CD4-positive, alpha-beta memory T cell (primary cell): ENCODE measurements at places on chromosomes 2 and 18. TPM values are rescaled to one million over a fixed set of nuclear protein-coding genes. Genes with fewer than 3 reads are reported as not detected.
A peak's percentile ranks its signal among the peaks of the same experiment; 100 is the strongest.

Gene CCDC150
- 0.44 TPM for total RNA-seq

Gene SLC9A2
- not detected for total RNA-seq

Gene PPP1R1C
- not detected for total RNA-seq

GRCh38 chr2:206378835-206379234, 64.5 kb upstream of the ADAM23 start:
- no peak overlapping the region for H3K4me3 ChIP-seq
- H3K27ac ChIP-seq: no peak overlapping the region
- H3K4me1 ChIP-seq: no peaks in the 10 kb centered on the region
- no peak for DNase-seq
- H3K36me3 ChIP-seq: no peaks in the 10 kb centered on the region
- H3K27me3 ChIP-seq: no peaks in the 10 kb centered on the region

GRCh38 chr2:191187105-191187829, 36.5 kb upstream of the STAT4 start:
- no peaks in the 10 kb centered on the region for H3K36me3 ChIP-seq
- H3K4me1 ChIP-seq: peaks cover 17% of the 10 kb centered on the region
- no peaks in the 10 kb centered on the region for H3K27me3 ChIP-seq
- no peak overlapping the region for H3K4me3 ChIP-seq

DNA sequence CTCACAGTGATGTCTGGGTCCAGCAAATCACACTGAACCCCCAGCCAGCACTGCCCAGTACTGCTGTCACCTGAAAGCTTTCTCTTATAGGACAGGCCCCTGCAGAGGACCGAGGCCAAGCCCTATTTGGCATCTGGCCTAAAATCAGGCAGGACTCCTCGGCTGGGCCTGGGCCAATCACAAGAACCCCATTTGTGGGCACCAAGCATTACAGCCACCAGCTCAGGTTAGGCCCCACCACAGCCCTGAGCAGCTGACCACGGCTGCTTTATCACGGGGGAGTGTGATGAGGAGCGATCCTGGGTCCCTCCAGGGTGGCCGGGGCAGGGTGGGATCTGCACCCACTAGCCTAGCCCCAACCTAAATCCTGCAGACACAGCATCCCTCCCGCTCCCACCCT, 8.2 kb downstream of the BIN1 start:
- H3K27me3 ChIP-seq: no peaks in the 10 kb centered on the region
- no peaks in the 10 kb centered on the region for H3K4me1 ChIP-seq
- no peak for DNase-seq
- no peaks in the 10 kb centered on the region for H3K36me3 ChIP-seq
- no peak overlapping the region for H3K27ac ChIP-seq

GRCh38 chr2:46923041-46923528, 7.5 kb upstream of the MCFD2 start:
- no peak overlapping the region for H3K27ac ChIP-seq
- H3K4me1 ChIP-seq: peaks cover 17% of the 10 kb centered on the region
- no peaks in the 10 kb centered on the region for H3K36me3 ChIP-seq
- DNase-seq: no peak

DNA sequence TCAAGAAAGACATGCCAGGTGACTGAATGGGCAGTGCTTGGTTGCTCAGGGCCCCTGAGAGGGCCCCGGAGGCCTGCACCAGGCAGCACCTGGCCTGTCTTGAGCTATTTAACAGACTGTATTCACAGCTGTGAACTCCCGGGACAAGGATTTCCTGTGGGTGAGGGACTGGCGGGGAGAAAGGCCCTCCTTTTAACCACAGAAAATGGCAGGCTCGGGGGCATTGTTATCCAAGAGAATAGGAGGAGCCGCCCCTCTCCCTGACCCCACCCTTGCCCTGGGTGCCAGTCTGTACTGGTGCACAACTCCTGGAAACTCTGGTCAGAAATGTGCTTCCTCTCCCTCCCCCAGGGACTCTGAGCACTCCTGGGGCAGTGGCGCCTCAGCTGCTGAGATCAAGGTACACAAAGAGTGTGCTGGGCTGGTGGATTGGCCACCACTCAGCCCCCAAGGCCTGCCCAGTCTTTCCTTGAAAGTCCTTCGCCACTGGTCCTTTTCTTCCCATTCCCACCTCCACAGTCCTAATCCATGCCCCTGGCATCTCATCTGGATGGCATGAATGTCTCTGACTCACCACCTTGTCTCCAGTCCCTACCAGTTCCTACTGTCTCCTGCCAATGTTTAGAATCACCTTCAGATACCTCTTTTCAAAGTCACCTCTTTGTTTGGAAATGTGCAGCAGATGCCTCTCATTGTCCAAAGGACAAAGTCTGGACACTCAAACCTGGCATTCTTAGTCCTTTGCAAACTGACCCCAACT, 19.6 kb upstream of the EPAS1 start:
- H3K27ac ChIP-seq: no peak overlapping the region
- no peaks in the 10 kb centered on the region for H3K4me1 ChIP-seq
- no peaks in the 10 kb centered on the region for H3K36me3 ChIP-seq
- no peak overlapping the region for H3K4me3 ChIP-seq
- DNase-seq: no peak

DNA sequence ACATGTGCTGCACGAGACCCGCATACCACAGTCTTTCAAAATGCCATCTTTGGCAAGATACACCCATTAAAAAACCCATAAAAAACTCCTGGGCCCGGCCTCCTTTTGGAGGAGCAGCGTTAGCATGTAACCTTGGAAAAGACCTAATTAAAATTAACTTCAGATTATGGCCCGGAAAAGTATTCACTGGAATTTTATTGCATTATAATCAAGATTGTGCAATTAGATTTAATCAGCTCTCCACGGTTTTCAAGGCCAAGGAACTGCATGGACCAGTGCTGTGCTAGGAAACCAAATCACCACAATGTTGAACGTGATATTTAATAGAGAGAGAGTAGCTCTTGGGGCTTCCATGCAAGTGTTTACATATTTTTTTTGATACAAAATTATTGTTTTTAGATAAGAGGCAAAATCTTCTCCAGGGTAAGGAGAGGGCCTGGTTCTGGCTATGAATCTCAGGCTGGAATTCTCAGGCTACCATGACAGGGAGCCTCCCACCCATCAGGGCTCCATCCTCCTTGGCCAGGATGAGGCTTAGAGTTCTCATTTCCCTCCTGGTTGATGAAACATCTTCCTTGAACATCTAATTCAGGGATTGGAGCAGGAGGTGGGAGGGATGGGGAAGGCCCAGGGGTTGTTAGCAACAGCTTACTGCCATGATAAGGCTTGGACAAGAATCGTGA, 82.0 kb upstream of the TTC39C start:
- DNase-seq: no peak
- no peak overlapping the region for H3K27ac ChIP-seq
- no peak overlapping the region for H3K4me3 ChIP-seq
- no peaks in the 10 kb centered on the region for H3K27me3 ChIP-seq

DNA sequence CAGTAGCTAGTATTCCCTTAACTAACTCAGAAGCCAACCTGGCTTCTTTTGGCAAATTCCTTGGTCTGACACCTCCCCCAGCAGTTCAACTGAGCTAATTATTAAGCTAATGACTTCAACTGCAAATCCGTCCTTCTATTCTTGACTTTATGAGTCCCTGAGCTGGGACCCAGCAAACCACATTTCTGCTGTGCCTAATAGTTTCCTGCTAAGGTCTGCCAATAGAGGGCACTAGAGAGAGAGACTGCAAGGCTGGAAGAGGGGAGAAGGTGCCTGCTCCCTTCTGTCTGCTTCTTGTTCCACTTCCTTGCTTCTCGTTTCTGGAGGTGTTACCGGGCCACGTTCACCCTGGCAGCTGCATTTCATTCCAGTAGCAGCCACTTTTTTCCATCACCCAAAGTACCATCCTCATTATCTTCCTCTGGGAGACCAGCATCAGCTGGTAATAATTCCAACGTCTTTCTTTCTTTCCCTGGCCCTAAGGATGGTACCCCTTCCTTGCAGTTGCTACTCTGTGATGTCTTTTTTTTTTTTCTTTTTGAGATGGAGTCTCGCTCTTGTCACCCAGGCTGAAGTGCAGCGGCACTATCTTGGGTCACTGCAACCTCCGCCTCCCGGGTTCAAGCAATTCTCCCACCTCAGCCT, 352.0 kb downstream of the TNS1 start:
- no peaks in the 10 kb centered on the region for H3K27me3 ChIP-seq
- H3K4me1 ChIP-seq: no peaks in the 10 kb centered on the region
- no peak overlapping the region for H3K27ac ChIP-seq
- H3K36me3 ChIP-seq: no peaks in the 10 kb centered on the region
- peak; percentile 12 for DNase-seq

DNA sequence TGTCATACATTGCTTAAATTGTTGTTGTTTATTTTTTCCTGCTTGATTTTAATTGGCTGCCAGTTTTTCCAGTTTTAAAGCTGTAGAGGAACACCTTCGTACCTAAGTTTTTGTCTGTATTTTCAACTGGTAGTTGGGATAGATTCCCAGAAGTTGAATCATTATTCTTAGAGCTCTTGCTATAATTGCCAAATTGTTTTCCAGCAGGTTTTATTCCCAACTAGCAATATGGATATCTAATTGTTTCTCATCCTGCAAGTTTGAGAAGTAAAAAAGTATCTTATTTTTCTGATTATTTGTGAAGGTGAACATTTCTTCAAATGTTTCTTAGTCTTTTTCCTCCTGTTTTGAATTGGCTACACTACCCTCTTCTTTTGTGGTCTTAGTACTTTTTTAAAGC, 6.7 kb downstream of the SMARCAL1 start:
- no peak overlapping the region for H3K4me3 ChIP-seq
- no peak overlapping the region for H3K27ac ChIP-seq
- DNase-seq: no peak
- H3K36me3 ChIP-seq: peaks cover 30% of the 10 kb centered on the region
- no peaks in the 10 kb centered on the region for H3K27me3 ChIP-seq

DNA sequence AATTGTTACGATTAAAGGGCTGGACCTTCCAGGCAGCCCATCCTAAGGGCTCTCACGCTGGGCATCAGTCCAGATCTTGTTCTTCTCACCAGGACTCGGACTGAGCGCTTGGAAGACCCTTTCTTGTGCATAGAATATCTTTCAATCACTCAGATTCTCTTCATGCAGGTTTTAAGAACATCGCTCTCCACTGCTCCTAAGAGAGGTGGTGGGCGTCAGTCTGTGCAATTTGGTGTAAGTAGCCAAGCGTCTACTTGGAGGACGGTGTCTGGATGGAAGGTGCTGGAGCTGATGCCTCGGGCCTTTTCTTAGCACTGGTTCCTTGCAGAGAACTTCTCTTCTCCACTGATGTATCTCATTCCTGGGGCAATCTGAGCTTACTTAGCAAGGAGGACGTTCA, 68.7 kb downstream of the ASB1 start:
- DNase-seq: no peak
- peaks cover 27% of the 10 kb centered on the region for H3K4me1 ChIP-seq
- no peaks in the 10 kb centered on the region for H3K27me3 ChIP-seq
- H3K4me3 ChIP-seq: no peak overlapping the region
- no peaks in the 10 kb centered on the region for H3K36me3 ChIP-seq
